ENCODE measurements at places on chromosomes 3 and 15.

GRCh38 chr3:99315896-99316295 is 322.5 kb upstream of the COL8A1 start:
- no peak for DNase-seq

GRCh38 chr15:22974745-22975144 is 5.4 kb downstream of the CYFIP1 start:
- DNase-seq, result no peak

- no peak for DNase-seq
Measured at GRCh38 chr3:33050071-33050653, 46.8 kb downstream of the GLB1 start.

DNA sequence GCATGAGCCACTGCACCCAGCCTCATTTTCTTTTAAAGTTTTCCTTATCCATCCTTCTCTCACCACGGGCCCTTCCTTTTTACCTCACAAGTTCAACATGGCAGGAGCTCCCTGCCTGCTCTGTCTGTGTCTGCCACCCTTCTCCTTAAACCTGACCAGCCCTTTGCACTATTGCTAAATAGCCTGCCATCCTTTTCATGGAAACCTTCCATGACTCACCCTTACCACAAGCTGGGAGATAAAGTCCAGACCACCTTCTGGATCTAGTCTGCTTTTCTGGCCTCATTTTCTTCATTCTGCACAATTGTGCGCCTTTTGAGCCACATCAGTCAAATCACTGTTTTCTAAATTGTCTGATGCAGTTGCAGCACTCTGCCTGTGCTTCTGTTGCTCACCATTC is 8.9 kb downstream of the PARP14 start:
- DNase-seq, result no peak

DNA sequence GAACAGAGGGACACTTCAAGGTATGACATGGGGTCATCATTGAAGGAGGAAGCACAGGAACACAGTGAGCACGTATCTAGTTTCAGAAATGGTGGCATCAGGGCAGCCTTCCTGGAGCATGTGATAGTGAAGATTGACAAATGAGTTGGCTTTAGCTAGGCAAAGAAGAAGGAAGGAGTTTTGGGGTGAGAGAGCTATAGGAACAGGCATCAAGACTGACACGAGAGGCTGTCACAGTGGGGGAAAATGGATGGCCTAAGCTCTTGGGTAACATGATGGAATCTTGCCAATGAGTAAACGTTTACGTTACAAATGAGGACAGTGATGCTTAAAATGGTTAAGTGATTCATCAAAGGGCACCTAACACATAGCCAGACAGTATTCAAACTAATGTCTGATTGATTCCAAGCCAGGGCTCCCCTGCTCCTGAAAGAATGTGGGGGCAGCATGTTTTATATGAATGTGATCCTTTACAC is 23.1 kb upstream of the GPR171 start:
- no peak for DNase-seq

GRCh38 chr3:188578576-188579363 is 424.8 kb downstream of the LPP start:
- DNase-seq, result no peak

DNA sequence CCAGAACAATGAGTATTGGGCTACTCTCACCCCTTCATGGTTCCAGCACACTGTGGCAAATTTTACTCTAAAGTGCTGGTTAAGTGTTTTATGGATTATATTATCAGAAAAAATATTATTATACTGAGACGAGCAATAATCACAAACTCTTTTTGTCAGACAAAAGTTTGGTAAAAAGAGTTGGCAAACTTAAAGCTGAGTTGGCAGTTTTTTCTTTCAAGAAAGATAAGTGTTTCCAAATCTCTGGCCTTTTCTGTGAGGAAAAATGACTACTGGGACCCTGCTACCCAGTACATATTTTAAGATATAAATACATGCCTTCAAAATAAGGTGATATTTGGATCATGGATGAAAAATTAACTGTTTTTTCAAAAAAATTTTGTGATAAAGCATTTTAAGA is 471.5 kb upstream of the IL12A start:
- no peak for DNase-seq

- DNase-seq, result no peak
Measured at GRCh38 chr3:160296591-160296990, 71.4 kb downstream of the C3orf80 start.

GRCh38 chr15:90905306-90906180 is 2.4 kb downstream of the MAN2A2 start:
- DNase-seq, result no peak

- DNase-seq, result no peak
Measured at GRCh38 chr15:78438619-78439285, 736 bp downstream of the IREB2 start.

DNA sequence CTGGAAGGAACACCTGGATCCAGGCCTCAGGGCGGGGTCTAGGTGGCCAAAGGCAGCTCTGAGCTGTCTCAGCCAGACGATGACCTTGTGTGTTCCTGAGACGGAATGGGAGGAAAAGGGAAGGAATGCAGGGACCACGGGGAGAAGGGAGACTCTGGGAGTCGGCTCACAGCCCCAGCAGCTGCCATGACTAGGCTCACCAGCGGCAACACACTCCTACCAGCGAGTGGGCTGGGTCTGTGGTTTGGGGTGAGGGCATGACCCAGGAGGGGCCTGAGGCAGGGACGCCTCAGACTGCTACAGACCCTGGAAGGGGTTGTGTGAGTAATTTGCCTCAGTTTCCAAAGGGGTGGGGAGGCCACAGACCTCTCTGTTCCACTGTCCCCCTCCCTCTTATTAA is 19.8 kb downstream of the IQSEC1 start:
- DNase-seq, result no peak
